ENCODE measurements at places on chromosomes 1 and 21.

DNA sequence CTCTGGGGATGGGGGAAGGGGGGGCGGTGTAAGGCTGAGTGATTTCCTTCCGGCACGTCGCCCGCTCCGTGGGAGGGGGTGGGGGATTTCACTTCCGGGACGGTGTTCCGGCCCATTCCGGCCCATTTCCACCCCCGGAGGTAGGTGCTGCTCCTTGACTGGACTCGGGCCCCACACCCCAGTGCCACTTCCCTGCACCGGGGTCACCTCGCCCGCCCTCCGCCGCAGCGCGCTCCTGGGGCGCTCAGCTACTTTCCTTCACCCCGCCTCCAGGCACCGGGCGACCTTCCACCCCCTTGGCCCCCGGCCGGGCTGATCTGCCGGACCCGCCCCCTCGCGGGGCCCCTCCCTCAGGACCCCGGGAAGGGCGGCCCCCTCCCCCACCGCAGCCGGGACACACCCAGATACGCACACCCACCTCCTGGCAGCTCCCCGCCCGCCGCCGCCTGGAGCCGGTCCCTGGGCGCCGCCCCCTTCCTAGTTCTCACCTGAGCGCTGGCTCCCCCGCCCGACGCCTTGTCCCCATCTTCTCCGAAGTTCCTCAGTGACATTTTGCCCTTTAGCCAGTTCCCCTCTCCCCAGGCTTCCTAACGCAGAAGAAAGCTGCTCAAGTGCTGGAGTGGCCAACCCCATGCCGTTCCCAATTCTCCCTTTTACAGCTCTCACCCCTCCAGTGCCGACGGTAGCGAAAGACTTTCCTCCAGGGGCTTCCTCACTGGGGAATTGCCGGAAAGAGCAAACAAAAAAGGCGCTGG lies at the start of gene ZBTB37:
Gene ZBTB37 (plus strand): TSS at position 115 of the 755 bp plus-strand sequence. CDS start 1,846 bp downstream, outside the sequence.
- peak; percentile 67 for DNase-seq

GRCh38 chr1:246827396-246827795 lies 103.2 kb downstream of the SCCPDH start:
- DNase-seq, result no peak

DNA sequence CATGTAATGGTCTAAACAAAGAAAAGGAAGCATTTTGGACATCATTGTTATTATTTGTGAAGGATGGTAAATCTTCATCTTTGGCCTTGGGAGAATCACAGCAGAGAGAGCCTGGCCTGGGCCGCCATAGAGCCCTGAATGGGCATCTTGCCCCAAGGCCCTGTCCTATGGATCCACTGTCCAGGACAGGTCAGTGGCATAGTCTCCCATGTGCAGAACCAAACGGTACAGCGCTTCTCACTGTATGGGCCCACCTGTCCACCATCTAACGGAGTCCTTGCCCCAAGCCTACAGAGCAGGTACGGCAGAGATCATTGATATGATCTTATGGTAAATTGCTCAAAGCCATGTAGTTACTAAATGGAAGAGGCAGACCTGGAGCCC lies 185.7 kb downstream of the FOXD2 start:
- DNase-seq, result no peak

DNA sequence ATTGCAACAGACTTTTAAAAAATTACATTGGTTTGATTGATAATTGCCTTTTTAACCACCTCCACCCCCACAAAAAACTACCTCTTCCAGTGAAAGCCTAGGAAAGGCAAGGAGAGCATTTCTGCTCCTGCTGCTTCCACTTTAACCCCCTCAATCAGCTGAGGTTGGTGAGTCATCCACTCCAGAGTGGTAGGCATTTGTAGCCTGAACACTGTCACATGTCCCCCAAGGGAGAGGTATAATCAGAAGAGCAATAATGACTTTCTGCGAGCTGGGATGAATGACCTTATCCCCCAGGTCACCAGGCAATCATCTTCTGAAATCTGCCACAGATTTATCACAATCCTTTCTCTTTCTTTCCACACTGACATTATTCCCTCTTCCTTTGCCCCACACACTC lies 126.6 kb upstream of the CAMK1G start:
- peak; percentile 68 for DNase-seq

DNA sequence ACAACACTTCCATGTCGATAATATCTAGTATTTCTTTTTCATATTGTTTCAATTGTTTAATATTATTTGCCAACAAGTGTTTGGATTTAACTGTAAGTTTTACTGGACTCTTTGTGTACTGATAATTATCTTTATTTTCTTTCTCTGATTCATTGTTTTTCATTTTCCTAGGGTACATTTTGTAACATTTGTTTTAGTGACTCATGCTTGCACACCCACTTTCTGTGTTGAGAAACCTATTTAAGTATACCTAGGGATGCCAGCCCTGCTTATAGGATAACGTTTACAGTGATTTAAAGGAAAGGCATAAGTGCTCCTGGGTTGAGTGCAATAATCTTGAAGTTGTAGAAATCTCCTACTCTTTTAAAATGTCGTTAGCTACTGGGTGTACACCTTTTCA lies 1386.0 kb upstream of the ADGRL4 start:
- no peak for DNase-seq

GRCh38 chr1:239912471-239912870 lies 179.2 kb upstream of the FMN2 start:
- peak; percentile 57 for DNase-seq

DNA sequence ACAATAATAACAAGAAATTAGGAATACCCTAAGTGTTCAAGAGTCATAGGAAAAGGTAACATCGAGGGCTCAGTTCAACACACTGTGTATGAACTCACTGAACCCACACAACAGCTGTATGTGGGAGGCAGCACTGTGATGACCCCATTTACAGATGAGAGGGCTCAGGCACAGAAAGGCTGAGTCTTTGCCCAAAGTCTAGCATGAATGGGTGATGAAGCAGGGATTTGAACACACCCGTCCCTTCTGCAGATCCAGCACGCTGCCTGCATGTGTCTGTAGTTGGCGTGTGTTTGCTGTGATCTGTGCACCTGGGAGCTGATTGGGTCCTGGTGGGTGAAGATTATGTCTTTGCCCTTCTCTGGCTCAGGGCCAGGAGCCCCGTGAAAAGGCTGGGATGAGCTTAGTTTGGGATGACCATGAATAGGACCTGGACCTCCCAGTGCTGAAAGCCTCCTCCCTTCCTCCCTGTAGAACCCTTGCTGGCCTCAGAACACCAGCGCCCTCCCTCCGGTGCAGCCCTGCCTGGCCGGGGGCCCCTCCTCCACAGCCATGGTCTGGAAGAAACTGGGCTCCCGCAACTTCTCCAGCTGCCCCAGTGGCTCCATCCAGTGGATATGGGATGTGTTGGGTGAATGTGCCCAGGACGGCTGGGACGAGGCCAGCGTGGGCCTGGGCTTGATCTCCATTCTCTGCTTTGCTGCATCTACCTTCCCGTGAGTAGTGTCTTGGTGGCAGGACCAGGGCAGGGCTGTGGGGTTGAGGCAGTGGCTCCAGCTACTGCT lies 5.2 kb downstream of the SLC66A1 start:
- DNase-seq, result no peak

DNA sequence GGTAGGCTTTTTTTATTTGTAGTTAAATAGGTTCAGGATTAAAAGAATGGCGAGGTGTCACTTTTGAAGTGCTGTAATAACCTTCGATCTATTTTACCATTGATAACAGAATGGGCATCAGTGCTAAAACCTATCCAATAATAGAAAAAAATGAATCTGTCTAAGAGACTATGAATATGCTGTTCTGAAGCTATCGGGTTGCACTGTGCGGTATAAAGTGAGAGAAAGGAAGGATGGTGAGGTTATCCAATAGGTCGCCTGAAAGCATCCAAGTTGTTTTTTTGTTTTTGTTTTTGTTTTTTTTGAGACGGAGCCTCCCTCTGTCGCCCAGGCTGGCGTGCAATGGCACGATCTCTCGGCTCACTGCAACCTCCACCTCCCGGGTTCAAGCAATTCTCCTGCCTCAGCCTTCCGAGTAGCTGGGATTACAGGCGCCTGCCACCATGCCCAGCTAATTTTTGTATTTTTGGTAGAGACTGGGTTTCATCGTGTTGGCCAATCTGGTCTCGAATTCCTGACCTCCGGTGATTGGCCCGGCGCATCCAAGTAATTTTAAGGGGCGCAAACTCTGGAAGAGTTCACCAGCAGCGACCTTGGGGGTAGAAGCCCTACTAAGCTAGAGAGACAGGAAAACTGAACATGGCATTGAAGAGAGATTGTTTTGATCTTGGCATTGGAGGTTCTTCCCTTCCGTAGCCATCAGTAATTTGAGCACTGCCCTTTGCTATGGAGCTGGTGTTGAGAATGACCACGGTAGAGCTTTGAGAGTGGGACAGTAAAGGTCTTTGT lies 8.7 kb upstream of the MDM4 start:
- peak; percentile 75 for DNase-seq

DNA sequence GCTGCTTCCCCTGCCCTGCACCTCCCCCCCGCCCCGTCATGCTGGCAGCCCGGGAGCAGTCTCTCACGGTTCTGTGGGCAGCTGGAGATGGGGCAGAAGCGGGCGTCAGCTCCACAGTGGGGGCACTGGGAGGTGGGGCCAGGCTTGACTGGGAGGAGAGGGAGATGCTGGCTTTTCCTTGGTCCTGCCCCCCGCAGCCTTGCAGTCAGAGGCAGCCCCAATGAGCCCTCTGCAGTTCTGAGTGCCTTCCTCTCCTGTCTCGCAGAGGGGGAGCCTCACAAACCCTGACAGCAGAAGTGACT lies 21.7 kb downstream of the ARHGEF10L start:
- no peak for DNase-seq

DNA sequence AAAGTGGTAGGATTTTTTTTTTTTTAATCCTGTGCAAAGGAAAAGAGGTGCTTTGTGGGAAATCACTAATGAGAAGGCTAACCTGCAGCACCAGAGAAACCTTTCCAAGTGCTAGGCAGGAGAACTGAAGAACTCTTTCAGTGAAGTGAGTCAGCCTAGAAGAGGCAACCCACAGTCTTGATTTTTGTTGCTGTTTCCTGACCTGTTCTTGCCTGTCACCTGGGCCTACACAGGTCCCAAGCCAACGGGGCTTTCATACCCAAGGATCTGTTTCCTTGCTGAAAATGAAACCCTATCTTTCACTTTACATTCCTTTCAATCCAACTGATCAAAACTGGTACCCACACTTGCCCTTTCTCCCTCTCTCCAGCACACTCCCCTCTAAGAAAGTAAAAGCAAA lies 7.1 kb upstream of the IKBKE start:
- DNase-seq, result no peak

GRCh38 chr1:1543706-1544099 lies 3.3 kb upstream of the TMEM240 start:
- DNase-seq, result no peak

GRCh38 chr1:189192741-189193520 lies 1284.7 kb downstream of the BRINP3 start:
- DNase-seq, result no peak

GRCh38 chr1:205826016-205826806 lies 13.2 kb upstream of the SLC41A1 start:
- DNase-seq, result no peak

DNA sequence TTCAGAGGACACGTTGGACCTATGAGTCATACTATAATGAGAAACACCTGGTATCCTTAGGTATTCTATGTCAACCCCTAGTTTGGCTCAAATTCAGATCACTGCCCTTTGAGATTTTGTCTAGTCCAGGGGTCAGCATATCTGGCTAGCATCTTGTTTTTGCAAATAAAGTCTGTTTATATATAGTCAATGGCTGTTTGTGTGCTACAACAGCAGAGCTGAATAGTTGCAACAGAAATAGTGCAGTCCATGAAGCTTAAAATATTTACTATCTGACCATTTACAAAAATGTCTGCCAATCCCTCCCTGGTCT lies 48.5 kb upstream of the EDEM3 start:
- DNase-seq, result peak; percentile 17

DNA sequence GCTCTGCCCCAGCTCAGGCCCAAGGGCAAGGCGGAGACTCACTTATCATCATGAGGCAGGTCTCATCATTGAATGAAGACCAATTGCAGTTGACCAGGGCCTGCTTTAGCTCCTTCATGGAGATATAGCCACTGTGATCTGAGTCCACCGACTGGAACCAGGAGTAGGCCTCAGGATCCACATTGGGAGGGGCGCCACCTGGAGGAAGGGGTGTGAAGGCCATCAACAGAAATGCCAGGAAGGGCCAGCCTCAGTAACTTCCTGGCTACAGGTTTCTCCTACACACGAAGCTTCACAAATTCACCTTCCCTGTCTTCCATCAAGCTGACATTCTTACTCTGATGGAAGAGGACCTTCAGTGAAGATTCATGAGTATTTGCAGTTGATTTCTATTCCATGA lies 11.6 kb downstream of the PEF1 start:
- DNase-seq, result no peak

GRCh38 chr1:99264201-99265021 lies at the start of gene PLPPR4:
TSS of gene PLPPR4 (plus strand) at chr1:99264492. CDS start at chr1:99264594, 102 bp downstream.
- DNase-seq, result peak; percentile 42

GRCh38 chr1:166379447-166379846 lies 212.6 kb upstream of the FAM78B start:
- DNase-seq, result no peak

- DNase-seq, result no peak
Observed at GRCh38 chr1:9400425-9401079, 107.9 kb downstream of the SPSB1 start.

GRCh38 chr1:51236531-51237350 lies 668 bp downstream of the RNF11 start:
- DNase-seq, result peak; percentile 33

DNA sequence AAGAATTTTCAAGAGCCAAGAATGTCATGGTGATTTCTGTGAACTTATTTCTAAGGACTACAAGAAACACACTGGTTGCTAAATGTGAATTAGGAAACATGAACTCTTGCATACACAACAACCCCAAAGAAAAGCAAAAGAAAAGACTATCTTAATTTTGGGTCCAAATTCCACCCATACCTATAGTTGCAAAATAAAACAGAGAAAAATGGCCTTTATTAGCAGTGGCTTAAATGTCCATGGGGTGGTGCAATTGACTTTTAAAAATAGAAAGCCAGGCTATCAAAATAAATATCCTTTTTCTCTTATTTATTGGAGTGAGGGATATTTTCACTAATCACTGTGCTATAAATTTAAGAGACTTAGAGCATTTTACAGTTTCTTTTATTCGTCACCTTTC lies 80.9 kb upstream of the DPYD start:
- DNase-seq, result peak; percentile 21

GRCh38 chr1:19765623-19766022 lies 34.1 kb downstream of the TMCO4 start:
- DNase-seq, result peak; percentile 96

- no peak for DNase-seq
Observed at GRCh38 chr21:15274701-15275485, 210.1 kb upstream of the NRIP1 start.

DNA sequence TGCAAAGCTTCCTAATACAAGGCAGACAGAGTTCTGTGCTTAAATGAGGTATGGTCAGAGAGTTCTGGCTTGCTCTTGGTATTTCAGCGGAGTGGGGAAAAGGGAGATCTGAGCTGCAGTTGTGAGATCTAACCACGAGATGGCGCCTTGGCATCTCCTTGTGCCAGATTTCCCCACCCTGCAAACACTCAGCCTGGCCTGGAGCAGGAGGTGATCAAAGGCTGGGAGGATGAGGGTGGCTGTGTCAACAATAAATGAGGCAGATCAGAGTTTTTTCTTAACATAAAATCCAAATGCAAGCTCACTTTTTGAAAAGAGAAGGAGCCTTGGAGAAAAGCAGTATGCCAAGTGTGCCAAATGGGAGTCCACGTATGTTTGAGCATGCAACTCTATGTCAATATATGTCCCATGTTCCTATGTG lies 4.1 kb upstream of the TFAP2E start:
- DNase-seq, result peak; percentile 63

Data from fibroblast of skin of right quadriceps (primary cell).